ENCODE measurements at places on chromosomes 1 and 21.

DNA sequence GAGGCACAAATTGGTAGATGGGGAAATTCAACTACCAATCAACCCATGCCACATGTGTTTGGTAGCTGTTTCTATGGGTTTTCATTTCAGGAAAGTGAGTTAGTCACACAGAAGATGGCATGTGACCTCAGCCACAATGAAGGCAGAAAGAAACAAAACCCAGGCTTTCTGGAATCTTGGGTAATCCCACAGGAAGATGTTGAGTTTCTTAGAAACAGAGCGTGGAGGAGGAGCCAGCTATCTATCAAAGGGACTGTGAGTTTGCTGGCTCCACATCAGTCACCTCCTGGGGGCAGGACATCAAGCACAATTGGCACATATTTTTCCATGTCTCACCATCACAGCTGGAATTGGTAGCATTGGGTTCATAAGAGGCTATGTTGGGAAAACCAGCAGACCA is 188.9 kb upstream of the PLXNA2 start:
- DNase-seq: no peak

DNA sequence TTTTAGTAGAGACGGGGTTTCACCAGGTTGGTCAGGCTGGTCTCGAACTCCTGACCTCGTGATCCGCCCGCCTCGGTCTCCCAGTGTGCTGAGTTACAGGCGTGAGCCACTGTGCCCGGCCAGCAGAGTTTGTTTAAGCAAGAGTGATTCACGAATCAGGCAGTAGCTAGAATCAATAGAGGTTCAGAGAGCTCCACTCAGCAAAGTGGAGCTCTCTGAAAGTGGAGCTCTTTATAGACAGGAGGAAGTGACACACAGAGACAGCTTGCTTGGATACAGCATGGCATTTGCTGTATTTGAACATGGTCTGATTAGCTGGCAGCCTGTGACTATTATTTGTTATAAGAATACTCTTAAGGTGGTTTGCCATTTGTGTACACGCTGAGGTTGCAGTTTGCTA is 27.1 kb upstream of the CD34 start:
- no peak for DNase-seq

- no peak for DNase-seq
These were observed 430 bp upstream of the ACBD3 start for GRCh38 chr1:226187019-226187322.

DNA sequence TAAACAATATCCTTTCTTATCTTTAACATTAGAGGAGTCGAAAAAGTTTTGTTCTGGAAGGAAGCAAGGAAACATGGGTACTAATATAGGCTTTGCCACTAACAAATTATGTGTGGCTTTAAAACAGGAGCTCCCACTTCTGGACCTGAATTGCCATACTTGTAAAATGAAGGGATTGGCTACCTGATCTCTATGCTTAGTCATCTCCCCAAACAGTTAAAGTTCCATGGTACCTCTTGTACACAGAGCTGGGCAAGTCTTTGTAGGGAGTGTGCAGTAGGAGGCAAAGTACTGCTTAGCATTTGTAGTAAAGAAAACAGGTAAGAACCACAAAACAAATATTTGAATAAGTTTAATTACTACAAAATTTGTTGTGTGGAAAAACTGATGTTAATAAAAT is 81.3 kb downstream of the MAST2 start:
- no peak for DNase-seq

GRCh38 chr1:26602378-26602959 is 72.9 kb downstream of the RPS6KA1 start:
- no peak for DNase-seq

DNA sequence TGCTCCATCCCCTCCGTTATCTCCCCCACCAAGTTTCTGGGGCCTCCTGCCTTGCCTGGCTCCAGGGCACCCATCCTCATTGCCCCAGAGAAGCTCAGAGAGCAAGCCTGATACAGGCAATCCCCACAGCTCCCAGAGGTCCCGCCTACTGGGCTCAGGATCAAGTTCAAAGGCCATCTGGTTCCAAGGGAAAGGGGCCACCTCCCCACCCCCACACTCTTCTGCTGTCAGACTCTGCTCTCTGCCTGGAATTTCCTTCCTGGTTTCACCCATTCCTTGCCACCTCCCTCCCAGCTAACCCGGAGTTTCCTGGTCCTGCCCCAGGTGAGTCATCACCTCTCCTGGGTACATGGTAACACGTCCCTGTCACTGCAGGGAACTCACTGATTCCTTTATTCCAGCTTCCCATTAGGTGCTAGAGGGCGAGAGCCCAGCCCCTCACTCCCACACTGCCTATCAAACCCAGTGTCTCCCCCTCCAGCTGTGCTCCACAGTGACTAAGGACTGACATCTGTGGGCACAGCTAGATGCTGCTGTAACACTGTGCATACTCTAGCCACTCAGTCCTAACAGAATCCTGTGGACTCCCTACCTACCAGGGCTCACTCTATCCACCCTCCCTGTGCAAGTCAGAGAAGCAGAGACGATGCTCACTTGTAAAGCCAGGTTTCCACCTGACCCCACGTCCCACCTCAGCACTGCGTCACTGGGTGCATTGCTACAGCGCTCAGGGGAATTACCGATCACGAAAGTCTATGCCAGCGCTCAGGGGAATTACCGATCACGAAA is 21.8 kb downstream of the RSPH1 start:
- DNase-seq: no peak

DNA sequence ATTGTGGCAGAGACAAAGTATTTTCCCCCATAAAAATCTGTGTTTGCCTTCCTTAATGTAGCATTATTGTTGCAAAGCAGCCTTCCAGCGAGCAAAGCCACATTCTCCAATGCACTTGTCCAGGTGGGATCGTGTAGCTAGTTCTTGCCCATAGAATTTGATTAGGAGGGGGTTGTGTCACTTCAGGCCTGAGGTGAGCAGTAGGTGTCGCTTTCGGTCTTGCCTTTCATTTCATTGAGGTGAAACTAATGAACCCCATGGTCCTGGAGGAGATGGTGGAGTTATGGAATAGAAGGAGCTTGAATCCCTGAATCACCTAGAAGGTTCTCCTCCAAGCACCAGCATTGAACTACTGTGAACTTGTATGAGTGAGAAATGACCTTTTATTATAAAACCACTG is 318.9 kb upstream of the PBX1 start:
- DNase-seq: no peak

DNA sequence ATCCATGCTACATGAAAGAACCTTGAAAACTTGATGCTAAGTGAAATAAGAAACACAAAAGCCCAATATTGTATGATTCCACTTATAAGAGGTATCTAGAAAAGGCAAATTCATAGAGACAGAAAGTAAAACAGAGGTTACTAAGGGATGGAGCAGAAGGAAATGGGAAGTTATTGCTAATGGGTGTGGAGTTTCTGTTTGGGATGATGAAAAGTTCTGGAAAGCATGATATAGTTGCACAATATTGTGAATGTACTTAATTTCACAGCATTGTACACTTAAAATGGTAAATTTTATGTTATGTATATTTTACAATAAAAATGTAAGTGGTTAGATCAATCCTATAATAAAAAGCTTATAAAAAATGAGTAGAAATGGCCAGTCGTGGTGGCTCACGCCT is 1.6 kb upstream of the NECAP2 start:
- DNase-seq: no peak

GRCh38 chr21:39022466-39022862 is 160.8 kb downstream of the PSMG1 start:
- no peak for DNase-seq

DNA sequence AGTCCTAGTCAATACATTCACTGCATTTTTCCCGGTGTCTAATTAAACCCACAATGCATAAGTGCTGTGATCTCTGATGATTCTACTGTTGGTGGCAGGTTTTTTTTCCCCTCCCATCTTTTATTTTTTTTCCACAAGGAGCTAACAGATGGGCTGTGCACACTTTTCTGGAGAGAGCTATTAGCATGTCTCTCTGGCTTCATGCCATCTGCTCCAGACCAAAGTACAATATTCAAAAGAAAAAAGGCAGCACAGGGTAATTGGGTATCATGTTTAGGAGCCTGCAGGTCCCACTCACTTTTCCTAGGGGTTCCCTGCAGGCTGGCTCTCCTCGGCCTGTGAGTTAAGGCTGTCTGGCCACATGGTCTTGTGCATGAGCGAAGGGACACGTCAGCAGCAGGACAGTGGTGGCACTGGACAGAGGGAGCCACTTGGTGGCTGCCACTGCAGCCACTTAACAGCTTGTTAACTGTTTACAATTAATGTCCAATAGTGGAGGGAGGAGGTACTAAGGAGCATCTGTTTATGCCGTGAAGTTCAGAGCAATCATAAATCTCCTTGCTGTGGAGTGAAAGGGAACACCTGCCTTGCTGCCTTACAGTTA is 53.5 kb upstream of the C8B start:
- no peak for DNase-seq

- DNase-seq: peak; percentile 35
These were observed 11.9 kb downstream of the KRTAP10-1 start for GRCh38 chr21:44527983-44528633.

DNA sequence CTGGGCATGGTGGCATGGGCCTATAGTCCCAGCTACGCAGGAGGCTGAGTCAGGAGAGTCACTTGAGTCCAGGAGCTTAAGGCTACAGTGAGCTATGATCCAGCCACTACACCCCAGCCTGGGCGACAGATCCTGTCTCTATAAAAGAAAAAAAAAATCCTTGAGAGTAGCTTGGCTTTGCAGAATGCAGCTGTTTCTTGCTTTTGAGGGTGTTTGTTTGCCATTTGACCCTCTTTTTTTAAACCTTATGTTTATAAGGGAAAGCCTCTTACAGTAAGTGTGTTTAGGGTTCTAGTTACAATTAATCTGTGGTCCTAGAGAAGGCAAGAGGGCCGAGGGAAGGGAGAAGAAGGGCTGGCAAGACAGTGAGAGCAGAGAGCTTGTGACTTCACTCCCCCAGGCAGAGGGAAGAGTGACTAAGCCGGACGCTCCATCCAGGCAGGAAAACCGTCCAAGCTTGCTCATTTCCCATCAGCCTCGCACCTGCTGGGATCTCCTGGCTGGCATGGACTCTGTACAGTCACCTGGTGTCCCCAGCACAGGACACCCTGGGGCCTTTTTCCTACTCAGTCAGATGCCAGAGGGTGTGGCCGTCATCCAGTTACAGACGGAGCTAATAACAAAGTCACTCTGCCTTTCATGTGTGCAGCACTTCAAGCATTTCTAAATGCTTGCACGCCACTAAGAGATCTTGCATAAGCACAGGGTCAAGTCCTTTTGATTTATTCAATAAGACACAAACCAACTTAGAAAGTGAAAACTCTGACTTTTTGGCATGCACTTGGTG is 55.5 kb upstream of the PSEN2 start:
- peak; percentile 86 for DNase-seq

DNA sequence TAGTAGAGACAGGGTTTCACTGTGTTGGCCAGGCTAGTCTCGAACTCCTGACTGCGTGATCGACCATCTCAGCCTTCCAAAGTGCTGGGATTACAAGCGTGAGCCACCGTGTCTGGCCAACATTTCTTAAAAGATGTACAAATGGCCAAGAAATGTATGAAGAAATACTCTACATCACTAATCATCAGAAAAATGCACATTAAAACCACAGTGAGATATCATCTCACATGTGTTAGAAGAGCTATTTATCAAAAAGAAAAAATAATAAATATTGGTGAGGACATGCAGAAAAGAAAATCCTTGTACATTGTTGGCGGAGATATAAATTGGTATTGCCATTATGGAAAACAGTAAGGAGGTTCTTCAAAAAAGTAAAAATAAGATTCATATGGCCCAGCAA is 33.6 kb upstream of the TNFSF18 start:
- no peak for DNase-seq

DNA sequence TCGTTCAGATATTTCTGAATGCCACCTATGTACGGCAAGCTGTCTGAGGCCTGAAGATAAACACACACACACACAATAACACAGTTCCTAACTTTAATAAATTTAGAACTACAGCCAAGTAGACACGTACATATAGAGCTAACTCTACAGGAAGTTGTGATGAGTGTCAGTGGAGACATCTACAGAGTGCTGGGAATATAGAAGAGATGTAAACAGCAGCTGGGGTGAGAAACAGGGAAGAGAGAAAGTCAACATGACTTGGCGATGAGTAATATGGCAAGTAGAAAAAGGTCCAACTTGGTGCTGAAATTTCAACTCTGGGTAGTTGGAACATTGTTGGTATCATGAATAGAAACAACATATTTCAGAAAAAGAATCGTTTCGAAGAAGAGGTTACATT is 206.5 kb downstream of the ZP4 start:
- no peak for DNase-seq

DNA sequence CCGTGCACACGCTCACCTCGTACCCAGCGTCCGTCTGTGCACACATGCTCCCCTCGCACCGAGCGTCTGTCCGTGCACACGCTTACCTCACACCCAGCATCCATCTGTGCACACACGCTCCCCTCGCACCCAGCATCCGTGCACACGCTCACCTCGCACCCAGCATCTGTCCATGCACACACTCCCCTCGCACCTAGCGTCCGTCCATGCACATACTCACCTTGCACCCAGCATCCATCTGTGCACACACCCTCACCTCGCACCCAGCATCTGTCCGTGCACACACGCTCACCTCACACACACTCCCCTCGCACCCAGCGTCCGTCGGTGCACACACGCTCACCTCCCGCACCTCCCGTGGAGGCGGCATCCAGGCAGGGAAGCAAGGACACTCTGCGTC is 24.4 kb upstream of the COL18A1 start:
- DNase-seq: no peak

DNA sequence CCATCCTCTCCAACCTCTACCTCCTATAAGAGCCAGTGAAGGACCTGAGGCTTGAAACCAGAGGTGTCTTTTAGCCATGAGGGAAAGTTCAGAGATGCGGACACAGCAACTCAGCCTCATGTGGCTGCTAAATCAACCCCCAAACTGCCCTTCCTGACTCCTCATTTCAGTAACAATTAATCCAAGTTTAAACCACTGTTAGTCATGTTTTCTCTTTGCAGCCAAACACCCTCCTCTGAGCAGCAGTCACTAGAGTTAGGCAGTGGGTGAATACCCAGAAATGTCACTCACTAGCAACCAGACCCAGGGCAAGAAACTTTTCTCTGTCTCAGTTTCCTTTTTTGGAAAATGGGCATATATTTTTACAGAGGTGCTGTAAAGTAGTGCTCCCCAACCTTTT is 71.2 kb downstream of the KCNJ15 start:
- DNase-seq: no peak

DNA sequence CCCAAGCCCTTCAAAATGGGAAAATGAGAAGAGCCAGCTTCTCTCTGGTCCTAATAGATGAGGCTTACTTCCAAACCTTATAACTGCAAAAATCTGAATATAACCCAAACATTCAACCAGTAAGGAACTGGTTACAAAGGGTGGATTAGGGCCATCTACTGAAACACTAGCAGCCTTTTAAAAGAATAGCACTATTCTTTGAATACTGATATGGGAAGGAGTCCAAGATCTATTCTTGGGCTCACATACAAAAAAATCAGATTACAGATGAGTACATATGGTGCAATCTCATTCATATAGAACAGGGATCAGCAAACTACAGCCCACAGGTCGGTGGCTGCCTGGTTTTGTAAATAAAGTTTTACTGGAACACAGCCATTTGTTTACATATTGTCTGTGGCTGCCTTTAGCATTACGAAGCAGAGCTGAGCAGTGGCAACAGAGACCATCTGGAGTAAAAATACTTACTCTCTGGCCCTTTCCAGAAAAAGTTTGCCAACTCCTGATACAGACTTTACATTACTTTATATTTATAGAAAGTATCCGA is 167.7 kb downstream of the ZSCAN20 start:
- no peak for DNase-seq

GRCh38 chr1:221106616-221107015 is 227.4 kb downstream of the HLX start:
- DNase-seq: no peak

GRCh38 chr1:201354901-201355295 is 22.6 kb downstream of the TNNT2 start:
- no peak for DNase-seq

Measured in suprapubic skin (tissue), 4 donors.